M059J (cell line): ENCODE measurements at places on chromosomes 6 and 20. TPM values are rescaled to one million over a fixed set of nuclear protein-coding genes. Genes with fewer than 3 reads are reported as not detected.

GRCh38 chr6:50390416-50390815 lies 322.9 kb upstream of the TFAP2D start:
- no peak for DNase-seq

- DNase-seq = no peak
Measured at GRCh38 chr6:131122007-131122406, 13.3 kb upstream of the AKAP7 start.

The VWA7 gene
- total RNA-seq = 0.94 and 1.8 TPM in 2 replicates

The TAF4 gene
- total RNA-seq = 11.7 and 12.4 TPM in 2 replicates
